ENCODE measurements at places on chromosomes 1 and 21.

- no peak for DNase-seq
These were observed 211.0 kb downstream of the ZP4 start for GRCh38 chr1:237679687-237680086.

GRCh38 chr1:107741242-107741641, 223.7 kb downstream of the VAV3 start:
- DNase-seq: no peak

- DNase-seq: no peak
These were observed 6.3 kb upstream of the RC3H1 start for GRCh38 chr1:174028495-174028894.

GRCh38 chr1:66930823-66931174, 6.0 kb downstream of the MIER1 start:
- DNase-seq: no peak

DNA sequence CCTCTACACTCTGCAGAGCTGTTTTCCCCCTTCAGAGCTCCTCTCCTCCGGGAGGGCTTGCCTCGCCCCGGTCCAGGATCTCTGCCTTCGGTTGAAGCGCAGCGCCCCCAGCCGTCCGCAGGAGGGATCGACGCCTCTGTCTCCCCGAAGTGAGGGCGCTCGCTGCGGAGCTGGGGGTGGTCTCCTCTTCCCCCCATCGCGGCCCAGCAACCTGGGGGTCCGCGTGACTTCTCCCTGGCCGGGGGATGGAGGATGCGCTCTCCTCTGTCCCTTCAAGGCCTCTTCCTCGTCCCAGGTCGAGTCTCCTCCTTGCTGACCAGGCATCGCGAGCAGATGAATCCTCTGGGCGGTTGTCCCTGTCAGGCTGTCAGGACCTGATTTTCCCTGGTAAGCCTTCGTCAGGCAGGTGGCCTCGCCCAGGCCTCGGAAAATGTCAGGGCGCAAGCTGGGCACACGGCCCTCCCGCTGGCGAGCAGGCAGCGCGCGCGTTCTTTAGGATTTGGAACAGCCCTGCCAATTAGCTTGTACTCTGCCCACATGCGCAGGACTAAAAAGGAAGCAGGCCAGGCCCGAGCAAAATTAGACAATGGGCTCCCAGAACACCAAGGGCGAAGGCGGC, 90.5 kb downstream of the EDEM3 start:
- peak; percentile 18 for DNase-seq

- no peak for DNase-seq
These were observed 499.2 kb downstream of the SETD4 start for GRCh38 chr21:35561116-35561515.

Data from astrocyte of the cerebellum (primary cell).